ENCODE measurements at places on chromosomes 16 and 17. TPM values are rescaled to one million over a fixed set of nuclear protein-coding genes. Genes with fewer than 3 reads are reported as not detected.

CEMP1 gene
- not detected for total RNA-seq

KRTAP4-6 gene
- not detected for total RNA-seq

TAT gene
- total RNA-seq = not detected

FOXL1 gene
- total RNA-seq = 1.5 TPM

NEK8 gene
- total RNA-seq = 3.9 TPM

HOXB3 gene
- total RNA-seq = 6.9 TPM

FOXJ1 gene
- total RNA-seq = 1.1 TPM

KLHL10 gene
- total RNA-seq = not detected

KRTAP1-3 gene
- not detected for total RNA-seq

KRTAP4-9 gene
- not detected for total RNA-seq

AURKB gene
- total RNA-seq = 146 TPM

HYDIN gene
- 0.32 TPM for total RNA-seq

TNFRSF13B gene
- not detected for total RNA-seq

NAA38 gene
- total RNA-seq = 189 TPM

CDT1 gene
- total RNA-seq = 32.5 TPM

PPY gene
- total RNA-seq = not detected

MFAP4 gene
- total RNA-seq = not detected

SOST gene
- total RNA-seq = not detected

VMO1 gene
- 1.2 TPM for total RNA-seq

SLC5A10 gene
- 0.21 TPM for total RNA-seq

MYL4 gene
- total RNA-seq = not detected

AOC3 gene
- total RNA-seq = 0.86 TPM

C16orf89 gene
- total RNA-seq = not detected

CDH16 gene
- 11.6 TPM for total RNA-seq

MARVELD3 gene
- total RNA-seq = 0.22 TPM

ZNF287 gene
- 8.3 TPM for total RNA-seq

KCNAB3 gene
- total RNA-seq = 2.0 TPM

ZG16B gene
- 0.66 TPM for total RNA-seq

G6PC1 gene
- not detected for total RNA-seq

FAHD1 gene
- total RNA-seq = 49.0 TPM

PLXDC1 gene
- total RNA-seq = 0.28 TPM

SLC13A2 gene
- total RNA-seq = 0.12 TPM

NPTX1 gene
- total RNA-seq = 112 TPM

ITGAX gene
- 0.82 TPM for total RNA-seq

PNMT gene
- 0.53 TPM for total RNA-seq

SPN gene
- not detected for total RNA-seq

ZNF469 gene
- 8.0 TPM for total RNA-seq

KRTAP17-1 gene
- total RNA-seq = not detected

KRT12 gene
- total RNA-seq = not detected

CDH3 gene
- total RNA-seq = 0.32 TPM

RGS11 gene
- total RNA-seq = 2.3 TPM

CLEC3A gene
- total RNA-seq = not detected

SLC5A11 gene
- total RNA-seq = 0.27 TPM

TTLL6 gene
- total RNA-seq = 0.63 TPM

OR1A1 gene
- not detected for total RNA-seq

ICAM2 gene
- total RNA-seq = not detected

ANKRD40CL gene
- not detected for total RNA-seq

TBC1D3C gene
- total RNA-seq = not detected

CTRB1 gene
- not detected for total RNA-seq

KREMEN2 gene
- total RNA-seq = 1.9 TPM

OR1F1 gene
- total RNA-seq = 0.29 TPM

ARHGAP44 gene
- 2.4 TPM for total RNA-seq

TOM1L1 gene
- total RNA-seq = 39.7 TPM

ANKRD40 gene
- total RNA-seq = 46.8 TPM

RAB11FIP4 gene
- total RNA-seq = 1.6 TPM

YPEL2 gene
- total RNA-seq = 2.7 TPM

CD300LG gene
- total RNA-seq = not detected

MYH8 gene
- not detected for total RNA-seq

TSNAXIP1 gene
- 0.65 TPM for total RNA-seq
